ENCODE measurements at places on chromosomes 11 and 22.

GRCh38 chr11:20031155-20032001 lies 128.9 kb downstream of the DBX1 start:
- peak; percentile 91 for DNase-seq

DNA sequence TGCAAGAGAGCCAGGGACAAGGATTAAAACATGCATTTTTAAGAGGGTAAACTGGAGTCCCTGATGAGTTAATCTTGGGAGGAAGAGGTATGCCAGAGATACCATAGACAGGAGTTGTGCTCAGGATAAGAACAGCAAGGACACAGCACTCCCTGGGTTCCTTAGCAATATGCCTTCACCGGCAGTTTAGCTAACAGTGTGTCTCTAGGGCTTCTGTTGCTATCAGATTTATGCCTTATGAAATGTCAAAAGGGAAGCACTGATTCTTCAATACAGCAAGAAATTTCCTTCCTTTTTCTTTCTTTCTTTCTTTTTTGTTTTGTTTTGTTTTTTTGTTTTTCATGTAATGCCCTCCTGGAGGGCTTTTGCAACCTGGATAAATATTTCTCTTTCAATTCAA lies 71.3 kb upstream of the LARGE1 start:
- DNase-seq, result no peak

- no peak for DNase-seq
These were observed 205.1 kb upstream of the PITPNB start for GRCh38 chr22:28123989-28124766.

DNA sequence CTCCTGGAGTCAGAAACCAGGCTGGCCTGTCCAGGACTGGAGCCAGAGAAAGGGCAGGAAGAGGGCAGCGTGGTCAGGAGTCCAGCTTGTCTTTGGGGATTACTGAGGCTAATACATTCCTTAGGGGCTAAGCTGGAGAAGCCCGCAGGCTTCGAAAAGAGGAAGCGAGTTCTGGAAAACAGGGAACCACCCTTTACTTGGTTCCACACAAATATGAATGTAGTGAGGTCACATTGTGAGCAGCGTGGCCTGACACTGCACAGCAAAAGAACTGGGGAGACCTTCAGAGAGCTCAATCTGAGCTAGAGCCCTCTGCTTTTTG lies 132.3 kb downstream of the CEP164 start:
- DNase-seq, result no peak
